ENCODE measurements at places on chromosomes 2 and 18. TPM values are rescaled to one million over a fixed set of nuclear protein-coding genes. Genes with fewer than 3 reads are reported as not detected.

DNA sequence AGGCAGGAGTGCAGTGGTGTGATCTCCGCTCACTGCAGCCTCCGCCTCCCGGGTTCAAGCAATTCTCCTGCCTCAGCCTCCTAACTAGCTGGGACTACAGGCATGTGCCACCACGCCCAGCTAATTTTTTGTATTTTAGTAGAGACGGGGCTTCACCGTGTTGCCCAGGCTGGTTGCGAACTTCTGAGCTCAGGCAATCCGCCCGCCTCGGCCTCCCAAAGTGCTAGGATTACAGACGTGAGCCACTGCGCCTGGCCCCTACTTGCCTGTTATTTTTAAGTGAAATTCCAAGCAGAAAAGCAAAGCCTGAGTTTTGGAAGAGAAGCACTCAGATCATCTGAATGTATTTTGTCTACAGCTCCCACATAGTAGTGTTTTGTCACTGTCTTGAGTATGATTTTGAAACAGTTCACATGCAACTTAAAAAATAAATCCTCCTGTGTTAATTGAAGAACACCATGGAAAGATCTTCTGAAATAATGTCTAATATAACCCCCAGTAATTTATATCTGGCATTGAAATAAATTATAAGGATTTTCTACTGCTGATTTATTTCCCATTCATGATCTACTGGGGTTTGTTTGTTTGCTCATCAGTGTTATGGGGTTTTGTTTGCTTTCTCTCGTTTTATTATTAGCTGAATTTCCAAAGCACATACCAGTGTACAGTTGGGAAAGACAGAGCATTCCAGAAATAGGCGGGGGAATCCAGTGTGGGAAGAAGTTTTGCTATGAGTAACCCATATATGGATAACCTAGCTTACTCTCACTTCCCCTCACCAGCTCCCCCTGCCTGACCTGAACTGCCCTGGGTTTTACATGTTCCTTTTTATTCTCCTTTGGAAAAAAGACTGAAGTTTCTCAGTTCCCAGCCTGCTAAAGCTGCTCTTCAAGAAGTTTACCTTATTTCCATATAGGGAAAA is 80.1 kb upstream of the MAP3K20 start:
- no peak for DNase-seq

DNA sequence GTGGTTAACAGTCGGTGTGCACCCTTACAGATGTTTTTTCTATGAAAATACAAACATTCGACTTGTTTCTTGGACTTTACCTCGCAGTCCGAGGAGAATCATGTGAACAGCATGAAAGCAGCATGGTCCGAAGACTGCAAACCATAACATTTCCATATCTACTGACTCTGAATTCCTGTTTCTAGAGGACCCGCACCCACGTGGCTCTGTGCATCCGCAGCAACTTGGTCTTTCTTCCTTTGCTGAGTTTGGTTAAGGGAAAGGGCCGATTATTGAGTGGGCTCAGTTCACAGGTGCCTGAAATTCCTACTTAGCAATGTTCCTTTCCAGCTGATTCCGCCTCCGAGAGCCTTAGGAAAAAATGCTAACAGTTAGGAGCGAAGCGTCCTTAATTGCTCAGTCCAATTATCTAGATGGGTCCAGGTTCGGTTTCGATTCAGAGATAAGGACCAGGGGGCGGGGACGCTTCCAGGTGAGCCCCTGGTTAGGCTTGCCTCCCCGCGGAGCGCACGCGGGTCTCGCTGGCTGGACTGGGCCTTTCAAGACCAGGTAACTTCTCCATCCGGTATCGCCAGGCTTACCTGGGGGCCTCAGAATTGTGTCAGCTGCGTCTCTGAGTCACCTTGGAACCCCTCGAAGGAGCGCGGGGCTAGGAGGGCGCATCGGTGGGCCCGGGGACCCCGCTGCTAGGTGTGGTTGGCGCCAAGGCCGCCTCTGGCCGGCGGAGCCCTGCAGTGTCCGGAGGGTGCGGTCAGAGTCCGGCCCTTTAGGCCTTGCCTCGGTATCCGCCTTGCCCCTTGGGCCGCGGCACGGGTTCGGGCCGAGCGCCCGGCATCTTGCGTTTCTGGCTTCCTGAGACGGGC is 1.1 kb upstream of the B3GNT2 start:
- DNase-seq: peak; percentile 49

GRCh38 chr18:79611040-79611681 is 68.4 kb upstream of the CTDP1 start:
- no peak for DNase-seq

- no peak for DNase-seq
Observed at GRCh38 chr18:76051396-76052226, 443.4 kb downstream of the ZNF516 start.

- no peak for DNase-seq
Observed at GRCh38 chr2:241321033-241321432, 5.3 kb downstream of the SEPTIN2 start.

DNA sequence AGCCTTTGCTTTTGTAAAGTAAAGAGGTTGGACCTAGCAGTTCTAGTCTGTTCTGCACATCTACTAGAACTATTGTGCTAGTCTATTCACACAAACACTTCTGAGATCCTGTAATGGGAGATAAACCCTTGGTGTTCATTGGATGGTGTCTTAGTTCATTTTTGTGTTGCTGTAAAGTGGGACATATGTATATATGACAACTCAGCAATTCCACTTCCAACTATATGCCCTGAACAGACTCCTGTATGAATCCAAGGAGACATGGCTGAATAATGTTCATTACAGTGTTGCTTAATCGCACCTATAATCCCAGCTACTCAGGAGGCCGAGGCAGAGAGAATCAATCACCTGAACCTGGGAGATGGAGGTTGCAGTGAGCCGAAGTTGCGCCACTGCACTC is 23.3 kb downstream of the HK2 start:
- DNase-seq: no peak

GRCh38 chr2:133532919-133533318 is 35.3 kb downstream of the NCKAP5 start:
- no peak for DNase-seq

DNA sequence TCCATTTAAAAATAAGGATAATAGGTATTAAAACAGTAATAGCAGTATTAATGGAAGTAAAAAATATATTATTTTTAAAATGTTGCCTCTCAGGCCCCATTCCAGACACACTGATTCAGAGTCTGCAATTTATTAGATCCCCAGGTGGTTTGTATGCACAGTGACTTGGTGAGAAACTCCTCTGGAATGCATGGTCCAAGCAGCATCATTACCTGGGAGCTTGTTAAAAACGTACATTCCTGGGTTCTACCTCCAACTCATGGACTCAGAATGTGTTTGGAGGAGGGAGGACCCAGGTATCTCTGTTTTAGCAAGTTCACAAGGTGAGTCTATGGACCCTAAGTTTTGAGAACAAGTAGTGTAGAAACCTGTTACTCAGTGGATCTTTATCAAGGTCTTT is 95.6 kb downstream of the ITGA4 start:
- no peak for DNase-seq

DNA sequence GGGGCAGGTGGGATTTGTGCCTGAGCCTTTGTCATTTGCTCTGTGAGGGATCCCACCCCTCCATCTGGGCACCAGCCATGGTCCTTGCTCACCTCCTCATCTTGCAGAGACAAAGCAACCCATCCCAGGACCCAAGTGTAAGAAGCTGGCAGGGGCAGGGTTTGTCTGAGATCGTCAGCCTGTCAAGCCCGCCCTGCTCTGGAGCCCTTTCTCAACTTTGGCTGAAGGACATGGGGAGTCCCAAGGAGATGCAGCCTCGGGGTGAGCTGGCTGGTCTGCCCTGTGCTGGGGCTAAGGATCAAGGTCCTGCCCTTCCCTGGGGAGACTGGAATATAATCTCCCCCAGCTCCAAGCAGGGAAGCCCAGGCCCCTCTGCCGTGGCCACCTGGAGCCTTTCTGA is 86.0 kb downstream of the CAPN13 start:
- peak; percentile 35 for DNase-seq

DNA sequence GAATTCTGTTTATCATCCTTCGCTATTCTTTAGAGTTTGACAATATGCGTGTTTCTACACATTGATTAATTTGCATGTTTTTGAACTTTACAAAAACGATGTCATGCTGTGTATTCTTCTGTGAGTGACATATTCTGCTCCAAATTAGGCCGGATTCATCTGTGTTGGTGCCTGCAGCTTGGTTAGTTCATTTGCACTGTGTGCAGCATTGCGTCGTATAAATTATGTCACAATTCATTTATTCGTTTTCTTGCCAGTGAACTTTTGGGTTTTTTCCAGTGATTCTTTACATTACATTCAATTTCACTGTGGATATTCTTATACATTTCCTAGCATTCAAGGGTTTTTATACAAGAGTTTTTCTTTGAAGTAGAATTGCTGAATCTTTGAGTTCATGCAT is 118.3 kb downstream of the KCNF1 start:
- DNase-seq: no peak

GRCh38 chr2:110097506-110098220 is 18.0 kb downstream of the MALL start:
- no peak for DNase-seq

DNA sequence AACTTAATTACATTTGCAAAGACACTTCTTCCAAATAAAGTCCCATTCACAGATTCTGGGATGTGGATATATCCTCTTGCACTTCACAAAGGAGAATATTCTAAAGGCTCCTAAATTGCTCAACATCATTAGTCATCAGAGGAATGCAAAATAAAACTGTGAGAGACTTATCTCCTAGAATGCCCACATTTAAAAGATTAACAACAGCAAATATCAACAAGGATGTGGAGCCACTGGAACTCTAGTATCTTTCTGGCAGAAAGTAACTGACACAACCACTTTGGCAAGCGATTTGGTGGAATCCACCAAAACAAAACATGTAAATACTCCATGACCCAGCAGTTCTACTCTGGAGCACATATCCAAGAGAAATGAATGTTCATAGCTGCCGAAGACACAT is 4.6 kb downstream of the NEU2 start:
- DNase-seq: no peak

- DNase-seq: no peak
Observed at GRCh38 chr18:57925706-57926105, 118.3 kb upstream of the NEDD4L start.

DNA sequence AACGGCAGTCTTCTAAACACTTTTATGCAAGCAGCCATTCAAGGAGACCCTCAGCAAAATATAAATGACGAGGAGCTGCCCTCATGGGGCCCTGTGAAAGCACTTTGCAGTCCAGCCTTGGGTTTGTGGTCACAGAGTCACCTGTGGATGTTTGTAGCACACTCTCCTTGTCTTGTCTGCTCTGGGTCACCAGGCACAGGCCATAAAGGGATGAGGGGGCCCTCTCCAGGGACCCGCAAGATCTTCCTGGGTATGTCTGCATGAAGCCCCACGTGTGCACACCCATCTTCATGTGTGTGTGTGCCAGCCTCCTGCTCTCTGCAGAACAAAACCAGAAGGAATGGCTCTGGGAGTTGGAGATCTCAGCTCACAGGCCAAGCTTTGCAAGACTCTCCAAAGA is 36.2 kb downstream of the ATOH8 start:
- no peak for DNase-seq

GRCh38 chr2:27211241-27211942 is 449 bp upstream of the ATRAID start:
- peak; percentile 89 for DNase-seq

GRCh38 chr2:239773228-239774141 is 251.7 kb downstream of the NDUFA10 start:
- peak; percentile 18 for DNase-seq

GRCh38 chr18:79746730-79747129 is 51.0 kb upstream of the KCNG2 start:
- DNase-seq: no peak

- DNase-seq: no peak
Observed at GRCh38 chr2:38243186-38243880, 133.7 kb downstream of the ATL2 start.

DNA sequence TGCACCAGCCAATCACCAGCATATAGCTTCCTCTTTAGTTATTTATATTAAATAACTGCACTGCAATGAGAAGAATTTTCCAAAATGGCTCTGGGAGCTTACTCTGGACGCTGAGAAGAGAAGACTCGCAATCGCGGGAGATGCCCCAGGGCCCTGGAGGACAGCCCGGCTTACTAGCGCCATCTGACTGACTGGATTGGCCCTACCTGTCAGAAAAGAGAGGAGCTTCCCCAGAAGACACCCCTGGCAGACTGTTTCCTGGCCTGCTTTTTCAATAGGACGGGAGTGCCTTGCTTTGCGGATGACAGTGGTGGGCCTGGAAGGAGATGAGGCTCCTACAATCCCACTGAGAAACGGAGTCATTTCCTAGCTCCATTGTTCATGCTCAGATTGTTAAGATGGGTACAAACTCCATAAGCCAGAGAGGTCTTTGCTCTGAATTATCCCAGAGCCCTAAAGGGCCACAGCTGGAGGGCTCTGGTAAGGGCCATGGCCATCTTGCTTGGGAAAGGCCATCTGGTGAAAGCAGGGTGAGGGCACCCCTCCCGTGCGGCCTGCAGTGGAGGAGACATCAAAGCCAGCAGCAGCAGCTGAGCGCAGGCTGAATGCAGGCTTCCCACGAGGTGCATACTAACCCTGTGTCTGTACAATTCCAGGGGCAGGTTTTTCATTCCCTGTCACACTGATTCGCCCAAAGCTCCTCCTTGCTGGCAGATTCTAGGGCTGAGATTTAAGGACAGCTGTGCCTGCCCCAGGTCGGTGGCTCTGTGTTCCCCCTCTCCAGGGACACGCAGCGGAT is 92.1 kb downstream of the GALR1 start:
- DNase-seq: no peak

DNA sequence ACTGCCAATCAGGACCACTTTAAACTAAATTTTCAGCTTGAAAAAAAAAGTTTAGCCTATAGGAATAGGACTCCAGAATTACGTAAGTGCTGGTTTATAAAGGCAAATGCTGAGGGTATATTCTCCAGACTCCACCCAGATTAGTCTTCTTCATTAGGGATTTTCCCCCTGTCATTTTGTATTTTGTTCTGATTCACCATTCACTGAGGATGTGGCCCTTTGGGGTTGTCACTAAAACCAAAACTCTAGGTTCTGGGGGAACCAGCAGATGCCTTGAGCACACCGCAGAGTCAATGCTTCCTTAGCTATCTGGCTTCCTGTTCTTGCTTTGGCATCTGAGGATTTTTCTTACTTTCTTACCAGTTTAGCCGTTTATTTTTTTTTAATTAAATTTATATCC is 10.5 kb downstream of the SCYGR4 start:
- no peak for DNase-seq

DNA sequence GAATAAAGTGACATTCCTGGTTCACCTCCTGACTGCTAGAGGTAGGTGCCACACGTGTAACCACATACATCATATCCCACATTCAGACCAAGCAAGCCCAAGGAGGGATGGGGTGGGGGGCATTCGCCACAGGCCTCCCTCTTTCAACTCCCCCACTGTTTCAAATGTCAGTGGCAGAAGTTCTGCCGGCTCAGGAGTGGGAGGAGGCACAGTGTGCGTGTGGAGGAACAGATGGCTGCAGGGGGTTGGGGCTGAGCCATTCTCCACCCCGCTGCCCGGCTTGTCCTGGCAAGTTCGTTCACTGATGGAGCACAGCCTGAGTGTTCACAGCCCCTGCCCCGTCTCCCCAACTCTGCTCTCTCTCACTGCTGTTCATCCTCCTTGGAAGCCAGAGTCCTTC is 75.4 kb upstream of the TANC1 start:
- DNase-seq: no peak

The KCNG2 gene
- total RNA-seq: not detected

The GRP gene
- not detected for total RNA-seq

The POTEJ gene
- total RNA-seq: not detected

The LHCGR gene
- not detected for total RNA-seq

The LRATD1 gene
- total RNA-seq: 1.6 TPM

The DNAJC5G gene
- total RNA-seq: not detected

The PLGLB1 gene
- total RNA-seq: 104 TPM

The MC4R gene
- not detected for total RNA-seq
